ENCODE measurements at places on chromosomes 6 and 20.

GRCh38 chr6:137968455-137968804 is 101.4 kb downstream of the TNFAIP3 start:
- DNase-seq: no peak

DNA sequence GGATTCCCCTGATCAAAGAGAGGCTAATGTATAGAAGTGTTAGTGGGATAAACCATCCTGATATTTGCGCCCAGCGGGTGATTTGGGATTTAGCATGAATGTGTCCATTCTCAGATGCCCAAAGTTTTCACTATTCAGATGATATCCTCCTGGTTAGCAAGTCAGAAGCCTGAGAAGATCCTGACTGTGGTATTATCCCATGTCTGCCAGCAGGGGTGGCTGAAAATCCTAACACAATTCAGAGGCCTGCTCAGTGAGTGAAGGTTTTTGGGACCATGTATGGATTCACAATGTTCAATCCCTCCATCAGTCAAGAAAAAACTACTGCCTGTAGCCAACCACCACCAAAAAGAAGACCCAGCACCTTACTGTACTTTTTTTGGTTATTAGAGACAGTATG is 34.1 kb upstream of the SPACA1 start:
- no peak for DNase-seq

DNA sequence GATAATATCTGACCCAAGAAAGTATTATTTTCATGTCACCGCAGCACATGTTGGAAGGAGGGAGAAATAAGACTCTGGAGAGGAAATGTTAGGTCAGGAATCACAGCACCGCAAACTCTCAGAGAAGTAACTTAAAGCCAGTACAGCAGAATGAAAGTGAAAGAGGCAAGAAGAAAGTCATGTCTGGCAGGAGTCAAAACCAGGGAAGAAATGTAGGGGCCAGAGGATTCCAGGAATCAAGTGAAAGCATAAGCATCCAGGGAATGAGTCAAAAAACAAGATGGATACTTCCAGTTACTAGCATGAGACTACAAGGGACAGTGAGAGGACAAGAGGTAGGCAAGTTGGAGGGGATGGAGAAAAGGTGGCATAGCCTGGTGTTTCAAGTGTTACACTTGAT is 80.4 kb downstream of the AK9 start:
- DNase-seq: no peak

DNA sequence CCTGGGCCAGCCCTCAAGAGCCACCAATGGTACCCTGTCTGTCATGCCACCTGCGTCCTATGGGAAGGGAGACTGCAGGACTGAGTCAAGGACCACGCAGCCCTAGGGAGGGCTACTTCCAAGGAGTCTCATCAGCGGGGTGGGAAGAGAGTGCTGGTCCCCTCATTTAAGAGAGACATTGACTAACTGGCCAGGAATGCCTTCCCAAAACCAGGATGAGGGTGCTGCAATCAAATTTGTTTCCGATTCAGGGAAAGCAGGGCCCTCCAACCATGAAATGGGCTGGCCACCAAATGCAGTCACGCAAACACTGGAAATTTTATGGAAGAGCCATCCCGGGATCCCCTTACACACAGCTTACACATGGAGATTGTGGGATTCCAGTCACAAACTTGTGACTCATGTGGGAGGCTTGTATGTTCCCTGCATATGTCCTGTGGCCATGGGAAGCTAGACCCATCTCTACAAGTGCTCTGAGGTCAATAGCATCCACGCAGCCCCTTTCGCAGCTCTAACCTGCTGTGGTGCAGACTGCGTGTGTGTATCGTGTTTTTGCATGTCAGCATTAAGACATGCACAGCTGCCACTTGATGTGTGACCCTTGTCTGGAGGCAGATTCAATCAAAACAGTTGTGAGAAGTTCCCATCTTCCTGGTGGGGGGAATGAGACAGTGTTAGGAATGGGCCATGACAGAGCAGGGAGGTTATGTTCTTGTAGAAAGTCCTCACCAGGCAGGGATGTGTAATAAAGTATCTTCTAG is 53.0 kb upstream of the CST7 start:
- DNase-seq: no peak

GRCh38 chr20:64151633-64152530 is 12.4 kb upstream of the MYT1 start:
- no peak for DNase-seq

All from CD4-positive, alpha-beta T cell treated with Interleukin-4 for 4 hours (primary cell).